Stimulated activated CD4-positive, alpha-beta T cell treated with anti-CD3 and anti-CD28 coated beads, Interleukin-1b, Interleukin-23, amount 100 ng/mL, for 48 hours (primary cell): ENCODE measurements at places on chromosomes 3 and 15.

DNA sequence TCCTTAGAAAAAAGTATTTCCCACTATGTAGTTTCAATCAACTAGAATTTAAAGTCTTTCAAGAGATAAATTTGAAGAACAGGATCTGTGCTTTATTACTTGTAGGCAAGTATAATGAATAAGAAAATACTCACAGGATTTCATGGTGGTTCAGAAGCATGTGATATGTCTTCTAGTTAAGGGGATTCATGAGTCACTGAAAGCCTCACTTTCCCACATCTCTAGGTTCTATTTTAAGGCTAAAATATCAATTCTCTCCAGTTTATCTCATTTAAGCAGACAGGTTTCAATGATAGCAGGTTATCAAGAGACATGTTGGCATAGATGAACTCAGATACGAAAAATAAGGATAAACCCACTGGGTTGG, 437.8 kb upstream of the BCHE start:
- no peak for DNase-seq

GRCh38 chr3:173395073-173395411, 2.5 kb upstream of the NLGN1 start:
- no peak for DNase-seq

- DNase-seq: no peak
These were observed 81.4 kb upstream of the CFAP20DC start for GRCh38 chr3:59131016-59131766.

- DNase-seq: no peak
These were observed 65.5 kb downstream of the KAT2B start for GRCh38 chr3:20105513-20106280.

DNA sequence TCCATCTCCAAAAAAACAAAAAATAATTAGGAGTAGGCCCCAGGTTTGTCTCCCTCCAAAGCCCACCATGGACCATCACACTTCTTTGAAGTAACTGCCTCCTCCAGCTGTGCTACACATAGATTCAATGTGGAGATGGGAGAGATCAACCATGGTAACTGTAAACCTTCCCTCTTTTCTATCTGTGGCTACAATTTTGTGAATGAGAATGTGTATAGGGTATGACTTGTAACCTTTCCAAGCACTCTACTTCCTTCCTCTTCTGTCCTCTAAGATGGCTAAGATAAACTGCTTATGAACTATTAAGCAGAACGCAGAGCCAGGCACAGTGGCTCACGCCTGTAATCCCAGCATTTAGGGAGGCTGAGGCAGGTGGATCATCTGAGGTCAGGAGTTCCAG, 55.5 kb upstream of the ATP11B start:
- no peak for DNase-seq

DNA sequence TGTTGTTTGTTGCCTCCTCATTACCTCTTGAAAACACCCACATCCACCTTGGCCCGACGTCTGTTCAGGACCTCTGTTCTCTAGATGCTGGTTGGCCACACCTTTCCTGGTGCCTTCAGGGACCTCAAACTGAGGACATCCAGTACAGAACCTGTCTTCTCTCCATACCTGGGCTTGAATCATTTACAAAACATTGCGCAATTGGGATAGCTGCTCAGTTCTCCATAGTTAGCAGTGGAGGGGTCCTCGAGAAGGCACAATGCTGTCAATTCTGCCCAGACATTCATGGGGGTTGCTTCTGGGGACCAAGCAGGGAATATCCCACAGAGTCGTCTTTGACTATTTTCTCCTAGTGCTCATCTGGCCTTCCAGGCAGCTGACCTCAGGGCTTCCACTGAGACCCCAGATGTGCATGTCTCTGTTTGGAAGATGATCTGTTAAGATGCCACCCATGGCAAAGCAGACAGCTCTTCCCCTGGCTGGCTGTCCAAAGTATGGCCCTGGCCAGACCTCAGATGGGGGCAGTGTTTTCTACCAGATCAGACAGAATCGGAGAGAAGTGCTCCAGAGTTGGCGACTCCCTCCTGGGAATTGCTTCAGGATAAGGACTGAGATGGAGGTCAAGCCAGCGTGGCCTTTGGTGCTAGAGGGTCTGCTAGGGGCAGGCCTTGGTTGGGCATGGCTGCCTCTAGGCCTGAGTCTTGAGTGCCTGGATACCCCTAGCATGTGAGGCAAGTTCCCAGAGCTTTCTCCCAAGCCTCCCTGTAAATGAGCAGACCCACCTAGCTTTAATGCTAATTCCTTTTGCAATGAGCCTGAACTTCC, 46.1 kb downstream of the CHCHD6 start:
- DNase-seq: no peak

DNA sequence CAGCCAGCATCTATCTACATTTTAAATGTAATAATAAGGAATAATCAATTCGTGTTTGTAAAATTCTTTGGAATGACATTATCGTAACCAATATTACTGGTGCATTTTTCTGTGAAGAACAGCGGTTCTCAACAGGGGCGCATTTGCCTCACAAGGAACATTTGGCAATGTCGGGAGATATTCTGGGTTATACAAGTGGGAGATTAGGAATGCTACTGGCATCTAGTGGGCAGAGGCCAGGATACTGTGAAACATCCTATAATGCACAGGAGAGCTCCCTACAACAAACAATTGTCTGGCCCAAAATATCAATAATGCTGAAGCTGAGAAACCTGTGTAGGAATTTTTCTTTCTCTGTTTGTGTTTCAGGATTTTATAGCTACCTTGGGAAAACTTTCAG, 25.0 kb downstream of the ACP3 start:
- DNase-seq: no peak

DNA sequence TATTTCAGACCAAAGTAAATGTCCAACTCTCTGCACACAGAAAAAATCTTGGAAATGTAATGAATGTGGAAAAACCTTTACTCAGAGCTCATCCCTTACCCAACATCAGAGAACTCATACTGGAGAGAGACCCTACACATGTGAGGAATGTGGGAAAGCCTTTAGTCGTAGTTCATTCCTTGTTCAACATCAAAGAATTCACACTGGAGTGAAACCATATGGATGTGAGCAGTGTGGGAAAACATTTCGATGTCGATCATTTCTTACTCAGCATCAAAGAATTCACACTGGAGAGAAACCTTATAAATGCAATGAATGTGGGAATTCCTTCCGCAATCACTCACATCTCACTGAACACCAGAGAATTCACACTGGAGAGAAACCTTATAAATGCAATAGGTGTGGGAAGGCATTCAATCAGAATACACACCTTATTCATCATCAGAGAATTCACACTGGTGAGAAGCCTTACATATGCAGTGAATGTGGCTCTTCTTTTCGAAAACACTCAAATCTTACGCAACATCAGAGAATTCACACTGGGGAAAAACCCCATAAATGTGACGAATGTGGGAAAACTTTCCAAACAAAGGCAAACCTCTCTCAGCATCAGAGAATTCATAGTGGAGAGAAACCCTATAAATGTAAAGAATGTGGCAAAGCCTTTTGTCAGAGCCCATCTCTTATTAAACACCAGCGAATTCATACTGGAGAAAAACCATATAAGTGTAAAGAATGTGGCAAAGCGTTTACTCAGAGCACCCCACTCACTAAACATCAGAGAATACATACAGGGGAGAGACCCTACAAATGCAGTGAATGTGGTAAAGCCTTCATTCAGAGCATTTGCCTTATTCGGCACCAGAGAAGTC, 8.0 kb upstream of the ZNF501 start:
- no peak for DNase-seq

GRCh38 chr3:54557538-54558428, 370.1 kb downstream of the LRTM1 start:
- no peak for DNase-seq

- DNase-seq: no peak
These were observed 46.8 kb downstream of the PXYLP1 start for GRCh38 chr3:141278196-141279076.
